Activated CD4-positive, alpha-beta T cell treated with anti-CD3 and anti-CD28 coated beads for 36 hours (primary cell): ENCODE measurements at places on chromosomes 1 and 21.

GRCh38 chr1:66984491-66984890 lies 59.7 kb downstream of the MIER1 start:
- no peak for DNase-seq

GRCh38 chr1:159009287-159009686 lies 420 bp upstream of the IFI16 start:
- peak; percentile 32 for DNase-seq

DNA sequence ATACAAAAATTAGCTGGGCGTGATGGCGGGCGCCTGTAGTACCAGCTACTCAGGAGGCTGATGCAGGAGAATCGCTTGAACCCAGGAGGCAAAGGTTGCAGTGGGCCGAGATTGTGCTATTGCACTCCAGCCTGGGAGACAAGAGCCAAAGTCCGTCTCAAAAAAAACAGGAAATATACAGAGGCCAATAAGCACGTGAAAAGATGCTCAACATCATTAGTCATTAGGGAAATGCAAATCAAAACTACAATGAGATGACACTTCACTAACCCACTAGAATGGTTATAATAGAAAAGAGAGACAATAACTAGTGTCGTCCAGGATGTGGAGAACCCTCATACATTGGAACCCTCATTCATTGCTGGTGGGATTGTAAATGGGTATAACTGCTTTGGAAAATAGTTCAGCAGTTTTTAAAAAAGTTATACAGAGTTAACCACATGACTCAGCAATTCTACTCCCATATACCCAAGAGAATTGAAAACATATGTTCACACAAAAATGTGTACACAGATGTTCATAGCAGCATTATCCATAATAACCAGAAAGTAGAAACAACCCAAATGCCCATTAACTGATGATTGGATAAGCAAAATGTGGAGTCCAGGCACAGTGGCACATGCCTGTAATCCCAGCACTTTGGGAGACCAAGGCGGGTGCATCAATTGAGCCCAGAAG lies 6.4 kb upstream of the E2F2 start:
- DNase-seq = no peak

GRCh38 chr1:67843331-67843730 lies 10.1 kb upstream of the GNG12 start:
- no peak for DNase-seq

GRCh38 chr1:28417926-28418637 lies 48.5 kb downstream of the PHACTR4 start:
- no peak for DNase-seq

DNA sequence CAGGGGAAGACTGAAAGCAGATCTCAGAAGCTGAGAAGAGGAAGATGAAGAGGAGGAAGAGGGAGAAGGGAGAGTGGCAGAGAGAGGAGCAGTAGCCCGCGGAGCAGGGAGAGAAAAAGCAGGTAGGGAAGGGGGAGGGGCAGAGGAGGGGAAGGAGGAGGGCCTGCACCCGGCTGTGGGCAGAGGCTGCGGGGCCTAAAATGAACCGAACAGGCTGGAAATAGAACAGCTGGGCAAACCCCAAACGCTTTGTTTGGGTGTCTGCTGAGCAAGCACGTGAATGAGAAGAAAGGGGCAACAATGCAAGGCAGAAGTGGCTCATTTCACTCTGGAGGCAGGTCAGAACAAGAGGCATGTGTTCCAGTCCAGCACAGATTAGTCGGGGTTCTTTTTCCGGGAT lies 33.5 kb downstream of the KCNC4 start:
- DNase-seq = peak; percentile 66

DNA sequence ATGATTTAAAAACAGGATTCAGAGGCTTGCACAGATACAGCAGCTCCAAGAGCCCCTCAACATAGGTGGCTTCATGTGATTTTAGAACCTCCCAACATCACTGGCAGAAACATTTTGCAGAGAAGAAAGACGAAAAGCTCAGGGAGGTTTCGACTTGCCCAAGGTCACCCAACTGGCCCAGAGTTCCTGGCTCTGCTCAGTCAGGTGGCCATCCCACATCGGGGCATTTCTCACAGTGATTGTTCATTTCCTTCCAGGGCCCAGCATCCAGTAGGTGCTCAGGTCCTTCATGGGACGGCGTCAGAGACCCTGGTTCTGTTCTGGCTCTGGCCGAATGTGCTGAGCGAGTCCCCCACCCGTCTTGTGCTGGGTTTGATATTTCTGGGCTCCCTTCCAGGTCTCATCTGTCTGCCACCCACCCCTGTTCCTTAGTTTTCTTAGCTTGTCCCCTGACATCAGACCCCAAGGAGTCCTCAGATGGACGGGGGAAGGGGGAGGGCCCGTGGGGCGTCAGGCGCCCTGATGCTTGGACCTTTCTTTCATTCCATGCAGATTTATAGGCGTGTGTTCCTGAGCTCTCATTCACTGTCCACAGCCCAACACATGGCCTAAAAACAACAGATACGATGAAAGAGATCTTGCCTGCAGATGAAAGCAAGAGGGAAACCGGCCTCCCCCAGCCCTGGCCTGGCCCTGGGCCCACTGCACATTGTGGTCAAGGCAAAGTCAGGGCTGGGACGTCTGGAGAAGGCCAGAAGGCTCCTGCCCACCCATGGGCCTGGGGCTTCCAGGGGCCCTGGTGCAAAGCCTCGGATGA lies 123.1 kb upstream of the ZBTB40 start:
- no peak for DNase-seq

GRCh38 chr1:217590598-217590997 lies 40.3 kb downstream of the GPATCH2 start:
- no peak for DNase-seq

DNA sequence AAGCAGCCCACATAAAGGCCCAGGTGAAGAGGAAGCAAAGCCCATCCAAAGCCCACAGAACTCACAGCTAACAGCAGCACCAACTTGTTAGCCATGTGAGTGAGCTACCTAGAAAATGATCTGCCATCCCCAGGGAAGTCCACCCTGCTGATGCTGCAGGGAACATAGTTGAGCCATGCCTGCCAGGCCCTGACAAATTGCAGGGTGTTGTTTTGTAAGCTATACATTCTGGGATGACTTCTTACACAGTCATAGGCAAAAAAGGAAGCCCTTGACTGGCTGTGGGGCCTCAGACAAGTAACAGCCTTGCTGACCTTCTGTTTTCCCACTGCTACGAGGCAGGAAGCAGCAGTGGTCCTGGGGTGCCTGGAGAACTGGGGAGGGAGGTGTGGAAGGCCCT lies 262.7 kb downstream of the MATN1 start:
- DNase-seq = no peak

DNA sequence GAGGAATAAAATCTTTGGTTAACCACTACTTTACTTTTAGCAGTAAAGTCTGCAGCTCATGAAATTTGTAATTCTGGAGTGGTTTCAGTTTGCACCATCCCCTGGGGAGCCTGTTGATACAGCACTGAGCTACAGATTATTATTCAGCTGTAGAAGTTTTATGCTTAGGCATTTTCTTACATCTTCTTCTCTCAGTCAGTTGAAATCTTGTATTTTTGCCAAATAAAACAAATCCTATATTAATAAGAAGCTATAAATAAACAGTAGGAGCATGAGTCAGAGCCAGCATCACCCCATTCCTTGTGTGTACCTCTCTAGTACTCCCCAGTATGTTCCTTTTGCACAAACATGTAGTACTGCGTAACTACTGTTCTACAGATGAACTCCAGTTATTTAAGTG lies 118.9 kb downstream of the ATF6 start:
- no peak for DNase-seq

DNA sequence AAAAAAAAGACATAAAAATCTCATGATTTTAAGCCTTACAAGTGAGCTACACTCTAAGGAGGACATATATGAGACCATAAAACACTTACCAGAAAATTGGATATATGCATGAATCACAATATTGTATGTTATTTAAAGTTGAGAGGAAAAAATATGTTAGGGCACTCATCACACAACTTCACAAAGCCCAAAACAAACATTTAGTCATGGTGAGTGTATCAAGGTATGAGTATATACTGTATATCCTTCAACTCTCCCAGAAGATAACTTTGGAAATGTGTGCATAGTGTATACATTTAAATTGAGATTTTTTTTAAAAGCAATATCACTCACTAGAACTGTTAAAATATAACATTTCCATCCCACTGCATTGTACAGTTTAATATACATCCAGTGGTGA lies 259.3 kb downstream of the SRGAP2C start:
- DNase-seq = no peak

DNA sequence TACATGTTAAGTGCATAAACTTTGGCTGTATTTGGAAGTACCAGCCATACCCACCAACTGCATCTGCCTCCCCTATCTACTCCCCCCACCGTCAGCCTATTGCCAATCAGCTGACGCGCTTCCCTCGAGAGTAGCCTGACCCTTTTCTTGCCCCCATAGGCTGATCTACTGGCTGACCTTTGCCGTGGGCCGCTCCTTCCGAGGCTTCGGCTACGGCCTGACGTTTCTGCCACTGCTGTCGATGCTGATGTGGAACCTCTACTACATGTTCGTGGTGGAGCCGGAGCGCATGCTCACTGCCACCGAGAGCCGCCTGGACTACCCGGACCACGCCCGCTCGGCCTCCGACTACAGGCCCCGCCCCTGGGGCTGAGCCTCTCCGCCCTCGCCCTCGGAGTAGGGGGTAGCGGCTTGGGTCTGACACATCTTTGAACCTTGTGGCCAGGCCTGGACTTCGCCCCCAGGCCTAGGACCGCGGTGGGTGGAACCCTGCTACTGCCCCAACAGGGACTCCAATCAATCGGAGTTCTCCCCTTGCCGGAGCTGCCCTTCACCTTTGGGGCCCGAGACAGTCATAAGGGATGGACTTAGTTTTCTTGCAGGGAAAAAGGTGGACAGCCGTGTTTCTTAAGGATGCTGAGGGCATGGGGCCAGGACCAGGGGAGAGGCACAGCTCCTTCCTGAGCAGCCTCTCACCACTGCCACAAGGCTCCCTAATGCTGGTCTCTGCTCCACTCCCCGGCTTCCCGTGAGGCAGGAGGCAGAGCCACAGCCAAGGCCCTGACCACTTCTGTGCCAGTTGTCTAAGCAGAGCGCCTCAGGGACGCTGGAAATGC lies 4.0 kb downstream of the GLMP start:
- DNase-seq = peak; percentile 50

- DNase-seq = no peak
Measured at GRCh38 chr1:45141247-45142003, 65.0 kb downstream of the ZSWIM5 start.

- no peak for DNase-seq
Measured at GRCh38 chr1:160904783-160905616, 20.0 kb upstream of the ITLN1 start.

GRCh38 chr1:218482683-218483082 lies 137.5 kb downstream of the TGFB2 start:
- no peak for DNase-seq

DNA sequence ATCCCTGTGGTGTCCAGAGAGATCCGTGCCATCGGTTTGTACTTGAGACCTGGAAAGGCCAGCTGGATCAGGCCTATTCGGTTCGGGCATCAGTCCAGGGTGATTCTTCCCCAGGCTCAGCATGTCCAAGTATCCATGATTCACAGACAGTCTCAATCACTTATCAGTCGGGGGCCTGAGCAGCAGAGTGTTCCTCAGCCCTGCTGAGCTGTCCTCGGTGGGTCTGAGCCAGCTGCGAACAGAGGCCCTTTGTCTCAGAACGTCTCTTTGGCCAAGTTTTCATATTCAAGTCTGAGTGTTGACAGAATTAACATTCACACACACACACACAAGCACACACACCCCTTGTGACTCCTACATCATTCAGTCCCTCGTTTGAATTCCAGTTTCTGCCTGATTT lies 33.4 kb upstream of the OSBPL9 start:
- no peak for DNase-seq

DNA sequence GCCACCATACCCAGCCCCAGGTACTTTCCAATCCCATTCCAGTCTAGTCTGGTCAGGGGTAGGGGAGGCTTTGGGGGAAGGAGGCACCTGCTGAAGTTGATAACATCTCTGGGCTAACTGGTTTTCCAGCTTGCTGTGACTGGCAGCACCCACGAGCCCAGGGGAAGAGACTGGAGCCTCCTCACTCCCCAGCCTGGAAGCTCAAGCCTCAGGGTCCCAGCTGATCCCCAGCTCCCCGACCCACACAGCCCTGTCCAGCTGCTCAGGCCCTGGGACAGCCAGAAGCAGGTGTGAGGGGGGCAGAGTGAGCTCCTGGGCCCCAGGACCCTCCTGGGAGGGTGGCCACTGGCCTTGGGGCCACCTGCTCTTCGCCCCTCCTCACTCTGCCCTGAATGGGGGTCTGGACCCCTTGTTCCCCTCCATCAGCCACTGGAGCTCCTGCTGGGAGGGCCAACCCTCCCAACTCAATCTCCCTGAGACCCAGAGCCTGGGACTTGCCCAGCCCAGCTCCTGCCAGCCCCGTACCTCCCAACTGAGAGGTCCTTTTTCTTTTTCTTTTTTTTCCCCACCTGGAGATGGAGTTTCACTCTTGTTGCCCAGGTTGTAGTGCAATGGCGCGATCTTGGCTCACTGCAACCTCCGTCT lies 23.5 kb upstream of the RNU1-4 start:
- no peak for DNase-seq

- DNase-seq = no peak
Measured at GRCh38 chr1:175095978-175096607, 28.5 kb downstream of the TNN start.

GRCh38 chr1:227731696-227732585 lies 3.2 kb downstream of the JMJD4 start:
- DNase-seq = no peak
